GM23338 (cell line): ENCODE measurements at places on chromosomes 6 and 20. TPM values are rescaled to one million over a fixed set of nuclear protein-coding genes. Genes with fewer than 3 reads are reported as not detected.
A peak's percentile ranks its signal among the peaks of the same experiment; 100 is the strongest.

DNA sequence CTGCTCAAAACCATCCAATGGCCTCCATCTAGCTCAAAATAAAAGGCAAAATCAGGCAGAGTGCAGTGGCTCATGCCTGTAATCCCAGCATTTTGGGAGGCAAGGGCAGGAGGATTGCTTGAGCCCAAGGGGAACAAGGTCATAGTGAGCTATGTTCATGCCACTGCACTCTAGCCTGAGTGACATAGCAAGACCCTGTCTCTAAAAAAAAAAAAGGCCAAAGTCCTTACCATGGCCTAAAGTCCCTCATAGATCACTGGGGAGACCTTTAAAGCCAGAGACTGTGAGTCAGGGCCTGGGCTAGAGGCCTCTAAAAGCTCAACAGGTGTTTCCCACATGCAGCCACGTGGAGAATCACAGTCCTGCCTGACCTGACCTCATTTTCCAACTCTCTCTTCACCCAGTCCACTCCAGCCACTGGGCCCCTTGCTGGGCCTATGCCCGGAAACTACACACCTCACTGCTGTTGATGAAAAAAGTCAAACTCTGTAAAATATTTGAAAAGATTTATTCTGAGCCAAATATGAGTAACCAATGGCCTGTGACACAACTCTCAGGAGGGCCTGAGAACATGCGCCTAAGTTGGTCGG, 28.2 kb upstream of the TAB2 start:
- no peak for DNase-seq
- H3K36me3 ChIP-seq, result no peaks in the 10 kb centered on the region
- no peaks in the 10 kb centered on the region for H3K4me1 ChIP-seq
- H3K4me3 ChIP-seq, result no peak overlapping the region

- peak overlapping the region; percentile 69 for H3K4me3 ChIP-seq
- no peak overlapping the region for H3K27ac ChIP-seq
- peaks cover 10% of the 10 kb centered on the region; the same call in 1 of the 2 replicates for H3K27me3 ChIP-seq
These were observed 24.0 kb upstream of the SCML4 start for GRCh38 chr6:107847844-107848802.

Gene GGT7
- total RNA-seq, result 23.6 and 24.9 TPM in 2 replicates

Gene NKX2-2
- total RNA-seq, result not detected in 2 replicates

- H3K36me3 ChIP-seq, result no peaks in the 10 kb centered on the region
- no peak overlapping the region for H3K27ac ChIP-seq
- H3K27me3 ChIP-seq, result peaks cover 26% of the 10 kb centered on the region
- H3K4me3 ChIP-seq, result no peak overlapping the region
- DNase-seq, result no peak
These were observed 5.2 kb upstream of the FOXO3 start for GRCh38 chr6:108555399-108556052.

DNA sequence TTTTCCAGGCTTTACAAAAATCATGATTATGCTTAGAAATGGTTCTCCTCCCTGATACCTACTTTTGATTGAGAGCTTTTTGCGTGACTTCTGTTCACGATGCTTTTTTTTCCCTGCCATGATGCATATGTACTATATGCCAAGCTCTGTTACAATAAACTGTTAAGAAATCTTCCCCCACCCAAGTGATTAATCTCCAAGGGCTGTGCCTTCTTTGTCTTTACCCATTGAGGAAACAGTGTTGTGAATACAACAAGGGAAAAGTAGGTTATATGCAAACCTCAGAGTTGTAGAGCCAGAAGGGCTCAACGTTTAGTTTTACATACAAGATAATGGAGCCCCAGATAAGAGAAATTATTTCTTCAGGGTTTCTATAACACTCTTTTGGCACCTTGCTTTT, 34.1 kb upstream of the MYLK2 start:
- peaks cover 19% of the 10 kb centered on the region for H3K4me1 ChIP-seq
- peak overlapping the region; percentile 57 for H3K27ac ChIP-seq
- H3K36me3 ChIP-seq, result peaks cover 71% of the 10 kb centered on the region
- no peak overlapping the region for H3K4me3 ChIP-seq

DNA sequence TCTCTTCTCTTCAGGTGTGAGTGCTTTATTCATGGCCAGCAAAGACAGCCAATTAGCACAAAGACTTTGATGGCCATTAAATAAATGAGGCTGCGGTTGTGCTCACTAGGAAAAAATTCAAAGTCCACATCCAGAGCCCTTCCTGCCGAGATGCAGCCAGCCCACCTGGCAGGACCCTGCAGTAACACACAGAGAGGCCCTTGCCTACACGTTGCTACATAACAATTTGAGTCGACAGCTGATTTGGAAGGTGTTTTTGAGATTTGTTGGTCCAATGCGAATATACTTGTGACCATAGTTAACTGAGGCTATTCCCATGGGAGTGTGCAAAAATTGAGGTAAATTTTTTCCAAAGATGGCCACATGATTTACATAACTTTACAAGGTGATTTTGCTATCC, 605.4 kb upstream of the HTR1E start:
- no peaks in the 10 kb centered on the region for H3K36me3 ChIP-seq
- peak; percentile 5 for DNase-seq
- peaks cover 5% of the 10 kb centered on the region; the same call in 1 of the 2 replicates for H3K4me1 ChIP-seq
- H3K27me3 ChIP-seq, result no peaks in the 10 kb centered on the region
- no peak overlapping the region for H3K27ac ChIP-seq
- H3K4me3 ChIP-seq, result no peak overlapping the region

- no peak overlapping the region for H3K27ac ChIP-seq
- H3K4me3 ChIP-seq, result no peak overlapping the region
- no peaks in the 10 kb centered on the region for H3K27me3 ChIP-seq
- no peak for DNase-seq
These were observed 47.4 kb downstream of the SRC start for GRCh38 chr20:37393196-37393862.

GRCh38 chr6:116012471-116012949, 48.2 kb downstream of the FRK start:
- H3K36me3 ChIP-seq, result no peaks in the 10 kb centered on the region
- H3K27me3 ChIP-seq, result no peaks in the 10 kb centered on the region
- H3K27ac ChIP-seq, result no peak overlapping the region
- no peak for DNase-seq
- no peak overlapping the region for H3K4me3 ChIP-seq

GRCh38 chr6:133707456-133707855, 181.5 kb upstream of the TCF21 start:
- H3K27me3 ChIP-seq, result no peaks in the 10 kb centered on the region
- H3K4me3 ChIP-seq, result no peak overlapping the region
- no peak overlapping the region for H3K27ac ChIP-seq
- H3K4me1 ChIP-seq, result no peaks in the 10 kb centered on the region

GRCh38 chr20:43189554-43190331, at the start of gene PTPRT:
PTPRT (minus strand) TSS chr20:43189906; CDS start chr20:43189733, 173 bp downstream.
- H3K36me3 ChIP-seq, result no peaks in the 10 kb centered on the region; the same call in 1 of the 2 replicates
- H3K27ac ChIP-seq, result no peak within 1 kb of the TSS
- H3K27me3 ChIP-seq, result peaks cover 41% of the 10 kb centered on the region
- no peaks in the 10 kb centered on the region for H3K4me1 ChIP-seq

DNA sequence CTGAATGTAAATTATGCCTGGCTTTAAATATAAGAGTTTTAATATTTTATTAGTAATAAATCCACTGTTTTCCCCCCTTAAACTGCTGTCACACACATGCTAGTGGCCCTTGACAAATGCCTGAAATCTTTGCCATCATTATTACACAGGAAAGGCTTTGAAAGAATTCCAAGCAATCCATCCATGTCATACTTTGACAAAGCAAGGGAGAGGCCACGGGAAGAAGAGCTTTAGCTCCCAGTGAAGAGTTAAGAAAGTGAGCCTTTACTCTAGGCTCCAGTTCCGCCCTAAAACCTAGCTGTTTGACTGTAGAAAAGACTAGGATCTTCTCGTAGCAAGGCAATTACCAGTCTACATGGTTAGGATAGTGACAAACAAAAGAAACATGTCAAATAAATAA, 147.9 kb downstream of the GMDS start:
- H3K36me3 ChIP-seq, result no peaks in the 10 kb centered on the region
- DNase-seq, result no peak
- peaks cover 12% of the 10 kb centered on the region for H3K4me1 ChIP-seq
- no peak overlapping the region for H3K27ac ChIP-seq
- H3K27me3 ChIP-seq, result no peaks in the 10 kb centered on the region

DNA sequence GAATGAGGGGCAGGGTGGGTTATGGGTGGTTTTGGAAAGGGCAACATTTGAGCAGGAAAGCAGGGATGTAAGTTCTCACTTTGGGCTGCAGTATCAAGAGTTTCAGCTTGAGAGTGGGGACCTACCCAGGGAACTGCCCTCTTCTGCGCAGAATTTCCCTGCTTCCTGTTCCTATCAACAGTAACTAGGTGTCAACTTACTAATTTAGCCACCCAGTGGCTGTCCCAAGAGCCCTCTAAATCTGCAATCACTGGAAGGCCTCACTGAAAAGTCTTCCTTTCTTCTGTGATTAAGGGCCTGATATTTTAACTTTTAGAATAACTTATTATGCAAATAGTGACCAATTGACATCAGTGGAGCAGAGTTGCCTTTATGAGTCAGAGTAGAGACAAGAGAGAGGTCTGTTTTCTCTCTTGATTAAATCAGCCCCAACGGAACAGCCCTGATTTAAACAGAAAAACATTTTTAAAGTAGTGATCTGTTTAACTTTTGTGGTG, 118.2 kb upstream of the RIPOR2 start:
- H3K27me3 ChIP-seq, result no peaks in the 10 kb centered on the region
- DNase-seq, result no peak
- no peaks in the 10 kb centered on the region for H3K36me3 ChIP-seq
- no peak overlapping the region for H3K4me3 ChIP-seq
- no peaks in the 10 kb centered on the region for H3K4me1 ChIP-seq

Gene PTCHD4
- total RNA-seq, result 0.31 and 0.66 TPM in 2 replicates

DNA sequence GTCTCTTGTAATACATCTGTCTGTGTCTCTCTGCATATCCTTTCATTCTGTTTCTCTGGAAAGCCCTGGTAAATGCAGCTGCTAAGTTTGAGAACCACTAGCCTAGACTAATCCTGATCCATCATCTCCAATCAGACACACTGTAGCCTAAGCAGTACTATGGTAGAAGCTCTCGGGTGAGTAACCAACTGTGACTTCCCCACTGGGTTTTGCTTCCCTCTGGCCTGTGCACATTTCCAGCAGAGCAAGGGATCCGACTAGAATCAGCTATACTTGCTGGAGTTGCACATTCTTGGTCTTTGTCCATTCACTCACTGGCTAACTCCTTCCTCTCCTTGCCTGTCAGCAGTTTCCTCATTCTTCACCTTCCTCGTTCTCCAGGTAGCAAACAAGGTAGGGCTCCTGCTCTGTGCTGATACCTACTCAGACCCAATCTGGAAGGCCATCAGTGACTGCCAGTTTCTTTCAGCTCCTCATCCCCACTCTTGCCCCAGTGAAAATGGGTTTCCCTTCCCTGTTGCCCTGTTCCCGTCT, 184.2 kb downstream of the PLCB4 start:
- H3K4me3 ChIP-seq, result no peak overlapping the region
- peaks cover 4% of the 10 kb centered on the region; the same call in 1 of the 2 replicates for H3K4me1 ChIP-seq
- no peak for DNase-seq
- H3K27me3 ChIP-seq, result no peaks in the 10 kb centered on the region
- no peak overlapping the region for H3K27ac ChIP-seq
- H3K36me3 ChIP-seq, result no peaks in the 10 kb centered on the region

Gene MUC21
- total RNA-seq, result not detected in 2 replicates

DNA sequence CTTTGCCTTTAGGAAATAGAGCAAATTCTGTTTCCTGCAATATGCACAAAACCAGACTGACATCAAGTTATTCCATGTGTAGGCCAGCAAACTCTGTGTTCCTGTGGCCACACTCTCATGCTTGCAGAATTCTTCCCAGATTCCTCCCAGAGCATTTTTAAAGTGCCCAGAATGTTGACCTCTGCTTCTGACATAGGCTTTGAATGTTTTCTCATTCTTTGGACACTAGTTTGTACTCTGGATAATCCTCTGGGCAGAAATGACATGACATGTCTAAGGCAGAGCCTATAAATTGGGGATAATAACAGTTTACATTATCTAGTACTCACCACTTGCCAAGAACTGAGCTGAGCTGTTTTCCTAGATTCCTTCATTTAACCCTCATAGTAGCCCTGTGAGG, 9.2 kb upstream of the EFHC1 start:
- H3K27ac ChIP-seq, result no peak overlapping the region
- no peak for DNase-seq
- H3K4me3 ChIP-seq, result no peak overlapping the region
- no peaks in the 10 kb centered on the region for H3K36me3 ChIP-seq

- no peaks in the 10 kb centered on the region for H3K27me3 ChIP-seq
- no peak overlapping the region for H3K27ac ChIP-seq
- peak; percentile 85 for DNase-seq
- H3K4me3 ChIP-seq, result no peak overlapping the region
- no peaks in the 10 kb centered on the region for H3K36me3 ChIP-seq
These were observed 152.9 kb downstream of the SOD2 start for GRCh38 chr6:159540152-159540551.

Gene HEBP2
- total RNA-seq, result 14.7 and 25.6 TPM in 2 replicates

GRCh38 chr20:58102261-58102660, 126.2 kb downstream of the ANKRD60 start:
- H3K27ac ChIP-seq, result no peak overlapping the region
- H3K27me3 ChIP-seq, result no peaks in the 10 kb centered on the region
- no peak for DNase-seq
- no peak overlapping the region for H3K4me3 ChIP-seq

DNA sequence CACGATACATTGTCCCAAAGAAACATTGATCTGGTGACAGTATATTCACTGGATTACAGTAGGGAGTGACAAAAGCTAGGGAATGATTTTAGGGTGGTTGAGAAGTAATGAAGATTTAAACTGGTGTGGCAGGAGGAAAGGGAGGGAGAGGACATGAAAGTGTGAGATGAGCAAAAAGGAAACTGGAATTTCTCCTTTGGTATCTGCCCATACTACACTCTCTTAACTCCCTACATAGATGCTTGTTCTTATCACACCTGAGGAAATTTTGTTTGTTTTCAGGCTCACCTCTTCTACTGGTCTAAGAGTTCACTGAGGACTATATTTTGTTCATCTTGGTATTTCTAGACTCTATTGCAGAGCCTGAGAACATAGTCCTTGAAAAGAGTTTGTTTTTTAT, 44.9 kb upstream of the CEP162 start:
- H3K4me3 ChIP-seq, result no peak overlapping the region
- no peaks in the 10 kb centered on the region for H3K27me3 ChIP-seq
- H3K27ac ChIP-seq, result no peak overlapping the region
- H3K4me1 ChIP-seq, result no peaks in the 10 kb centered on the region

Gene SPATA2
- total RNA-seq, result 8.7 and 9.3 TPM in 2 replicates

GRCh38 chr6:35731736-35732532, 4.9 kb upstream of the ARMC12 start:
- H3K4me1 ChIP-seq, result peaks cover 37% of the 10 kb centered on the region
- peaks cover 4% of the 10 kb centered on the region for H3K27me3 ChIP-seq
- peak overlapping the region; percentile 99 for H3K27ac ChIP-seq
- peak overlapping the region; percentile 92 for H3K4me3 ChIP-seq
- no peaks in the 10 kb centered on the region; the same call in 1 of the 2 replicates for H3K36me3 ChIP-seq

DNA sequence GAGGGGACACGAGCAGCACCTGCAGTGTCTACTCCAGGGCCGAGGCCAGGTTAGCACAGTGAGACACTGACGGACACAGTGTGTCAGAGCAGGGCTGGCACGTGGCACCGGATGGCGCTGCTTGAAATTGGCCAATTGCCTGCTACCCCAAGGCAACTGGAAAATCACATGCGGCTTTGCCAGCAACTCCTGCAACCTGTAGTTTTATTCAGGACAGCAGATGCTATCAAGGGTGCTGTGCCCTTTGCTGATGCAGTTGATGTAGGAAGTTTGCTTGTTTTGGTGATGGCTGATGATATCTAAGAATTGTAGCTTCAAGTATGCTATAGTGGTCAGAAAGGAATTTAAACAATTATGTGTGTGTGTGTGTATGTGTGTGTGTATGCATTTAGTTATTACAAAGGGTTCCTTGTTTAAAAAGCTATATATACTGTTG, 25.9 kb downstream of the RIN2 start:
- no peak for DNase-seq
- H3K27ac ChIP-seq, result no peak overlapping the region
- no peaks in the 10 kb centered on the region for H3K27me3 ChIP-seq
- no peak overlapping the region for H3K4me3 ChIP-seq

Gene COL20A1
- total RNA-seq, result 0.28 and 0.43 TPM in 2 replicates

Gene NKAIN4
- 12.6 and 16.0 TPM in 2 replicates for total RNA-seq
